MCF 10A (cell line): ENCODE measurements at places on chromosomes 13 and 19.

DNA sequence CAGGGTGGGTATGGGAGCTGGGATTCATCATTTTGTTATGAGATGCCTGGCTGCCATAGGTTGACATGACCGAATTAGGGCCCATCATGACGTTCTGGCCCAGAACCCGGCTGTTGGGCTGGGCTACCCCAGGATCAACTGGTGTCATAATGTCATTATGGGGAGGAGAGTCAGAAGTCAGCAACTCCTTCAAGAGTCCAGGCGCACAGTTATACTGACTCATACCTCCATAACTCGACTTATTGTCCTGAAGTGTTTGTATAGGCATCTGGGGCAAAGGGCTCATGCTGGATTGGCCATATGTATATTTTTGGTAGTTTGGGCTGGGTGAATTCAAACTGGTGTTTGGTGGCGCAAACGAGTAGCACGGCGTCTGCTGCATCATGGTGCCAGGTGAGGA lies 106.5 kb downstream of the FOXO1 start:
- H3K27me3 ChIP-seq, result no peaks in the 10 kb centered on the region
- H3K36me3 ChIP-seq, result peaks cover 96% of the 10 kb centered on the region
- DNase-seq, result no peak
- H3K27ac ChIP-seq, result no peak overlapping the region
- no peak overlapping the region for H3K4me3 ChIP-seq

GRCh38 chr19:27794494-27795042 lies 1418.4 kb downstream of the UQCRFS1 start:
- peaks cover 13% of the 10 kb centered on the region for H3K36me3 ChIP-seq
- H3K4me1 ChIP-seq, result peaks cover 10% of the 10 kb centered on the region
- no peaks in the 10 kb centered on the region for H3K27me3 ChIP-seq
- DNase-seq, result no peak
- H3K4me3 ChIP-seq, result peak overlapping the region; percentile 89

- H3K4me3 ChIP-seq, result no peak overlapping the region
- no peak overlapping the region for H3K27ac ChIP-seq
- DNase-seq, result no peak
Observed at GRCh38 chr13:106989876-106990275, 421.9 kb upstream of the ARGLU1 start.

DNA sequence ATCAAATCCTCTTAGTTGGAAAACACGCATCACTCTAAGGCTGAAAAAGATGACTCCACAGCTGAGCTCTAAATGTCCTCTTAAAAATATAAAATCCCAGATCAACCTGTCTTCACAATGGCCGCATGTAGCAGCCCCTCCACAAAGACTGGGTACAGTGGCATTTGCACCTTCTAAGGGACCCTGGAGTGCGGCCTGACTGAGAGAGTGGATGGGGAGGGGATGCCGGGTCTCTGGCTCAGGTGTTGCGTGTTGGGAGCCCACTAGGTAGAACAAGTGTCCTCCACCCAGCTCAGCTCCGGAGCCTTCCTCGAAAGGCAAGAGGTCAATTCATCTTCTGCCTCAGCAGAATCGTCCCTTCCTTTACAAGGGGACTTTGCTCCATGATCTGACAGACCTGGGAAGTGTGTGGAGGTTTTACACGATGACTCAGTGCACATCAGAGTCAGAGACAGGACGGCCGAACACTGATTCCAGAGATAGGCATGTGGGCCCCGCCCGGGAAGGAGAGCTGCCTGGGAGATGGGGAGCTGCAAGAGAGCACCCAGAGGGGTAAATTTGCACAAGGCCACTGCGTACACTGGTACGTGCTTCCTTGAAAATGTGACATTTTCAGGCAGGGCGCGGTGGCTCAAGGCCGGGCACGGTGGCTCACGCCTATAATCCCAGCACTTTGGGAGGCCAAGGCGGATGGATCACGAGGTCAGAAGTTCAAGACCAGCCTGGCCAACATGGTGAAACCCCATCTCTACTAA lies 23.5 kb upstream of the SLC15A1 start:
- H3K4me1 ChIP-seq, result peaks cover 11% of the 10 kb centered on the region
- H3K27me3 ChIP-seq, result no peaks in the 10 kb centered on the region
- DNase-seq, result peak; percentile 73

- H3K4me1 ChIP-seq, result no peaks in the 10 kb centered on the region
- H3K36me3 ChIP-seq, result no peaks in the 10 kb centered on the region
- DNase-seq, result no peak
- H3K4me3 ChIP-seq, result no peak overlapping the region
Observed at GRCh38 chr19:28884786-28885476, 328.0 kb downstream of the UQCRFS1 start.

DNA sequence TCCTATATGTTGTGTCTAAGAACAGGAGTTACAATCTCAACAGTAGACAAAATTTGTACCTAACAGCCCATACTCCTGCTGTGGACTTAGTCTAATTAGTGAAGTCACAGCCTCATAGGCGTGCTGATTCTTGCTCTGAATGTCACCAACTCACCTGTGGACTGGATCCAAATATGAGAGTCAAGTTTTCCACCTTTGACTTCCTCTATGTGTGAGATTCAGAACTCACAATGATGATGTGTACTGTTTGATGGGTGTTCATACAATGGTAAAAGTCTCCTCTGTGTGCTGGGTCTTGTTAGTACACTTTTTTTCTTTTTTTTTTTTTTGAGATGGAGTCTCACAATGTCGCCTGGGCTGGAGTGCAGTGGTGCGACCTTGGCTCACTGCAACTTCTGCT lies 7.8 kb upstream of the ZNF91 start:
- H3K4me3 ChIP-seq, result no peak overlapping the region
- no peak overlapping the region for H3K27ac ChIP-seq
- no peaks in the 10 kb centered on the region for H3K4me1 ChIP-seq
- H3K27me3 ChIP-seq, result no peaks in the 10 kb centered on the region
- H3K36me3 ChIP-seq, result no peaks in the 10 kb centered on the region
- no peak for DNase-seq

- no peak for DNase-seq
- peaks cover 65% of the 10 kb centered on the region for H3K27me3 ChIP-seq
- no peak overlapping the region for H3K27ac ChIP-seq
- no peaks in the 10 kb centered on the region for H3K4me1 ChIP-seq
Observed at GRCh38 chr13:77362166-77362565, 35.3 kb upstream of the MYCBP2 start.
